ENCODE measurements at places on chromosomes 5 and 9. TPM values are rescaled to one million over a fixed set of nuclear protein-coding genes. Genes with fewer than 3 reads are reported as not detected.

DNA sequence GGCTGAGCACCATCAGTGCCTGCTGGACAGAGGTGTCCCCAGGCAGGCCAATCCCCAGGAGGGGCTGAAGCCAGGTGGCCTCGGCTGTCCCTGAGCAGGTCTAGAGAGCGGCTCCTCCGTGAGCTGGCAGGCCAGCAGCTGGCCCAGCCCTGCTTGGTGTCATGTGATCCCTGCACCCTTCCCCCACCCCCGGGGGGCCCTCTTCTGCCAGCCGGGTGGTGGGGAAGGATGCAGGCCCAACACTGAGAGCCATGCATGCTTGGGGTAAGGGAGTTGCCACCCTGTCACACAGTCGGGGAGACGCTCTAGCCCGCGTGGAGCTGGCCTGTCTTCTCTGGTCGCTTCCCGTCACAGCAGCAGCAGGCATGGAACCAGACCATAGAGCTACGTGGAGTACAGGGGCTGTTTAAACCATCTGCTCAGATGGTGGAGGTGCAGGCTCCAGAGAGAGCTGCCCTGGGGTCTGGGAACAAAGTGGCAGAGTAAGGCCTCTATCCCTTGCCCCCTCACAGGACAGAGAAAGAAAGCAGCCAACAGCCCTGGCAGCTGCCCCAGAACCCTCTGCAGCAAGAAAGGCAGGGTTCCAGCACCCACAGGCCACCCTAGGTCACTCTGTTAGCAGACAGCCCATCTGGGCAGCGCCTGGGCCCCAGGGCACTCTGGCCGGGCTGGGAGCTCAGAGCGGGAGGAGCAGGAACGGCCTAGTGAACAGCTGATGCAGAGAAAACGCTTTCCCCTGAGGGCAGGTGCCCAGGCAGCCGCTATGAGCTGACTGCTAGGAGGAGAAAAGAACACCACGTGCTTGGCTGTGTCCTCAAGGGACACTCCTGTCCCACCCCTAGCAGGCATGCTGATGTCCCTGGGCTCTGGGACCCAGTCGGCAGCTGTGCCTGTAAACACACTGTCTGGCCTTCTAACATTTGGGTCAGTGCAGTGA, 6.8 kb downstream of the RALGDS start:
- DNase-seq: no peak

- DNase-seq: no peak
These were observed 3.2 kb upstream of the ADRA1B start for GRCh38 chr5:159913048-159913447.

- DNase-seq: no peak
These were observed 1.2 kb downstream of the HAVCR1 start for GRCh38 chr5:157057459-157058370.

DNA sequence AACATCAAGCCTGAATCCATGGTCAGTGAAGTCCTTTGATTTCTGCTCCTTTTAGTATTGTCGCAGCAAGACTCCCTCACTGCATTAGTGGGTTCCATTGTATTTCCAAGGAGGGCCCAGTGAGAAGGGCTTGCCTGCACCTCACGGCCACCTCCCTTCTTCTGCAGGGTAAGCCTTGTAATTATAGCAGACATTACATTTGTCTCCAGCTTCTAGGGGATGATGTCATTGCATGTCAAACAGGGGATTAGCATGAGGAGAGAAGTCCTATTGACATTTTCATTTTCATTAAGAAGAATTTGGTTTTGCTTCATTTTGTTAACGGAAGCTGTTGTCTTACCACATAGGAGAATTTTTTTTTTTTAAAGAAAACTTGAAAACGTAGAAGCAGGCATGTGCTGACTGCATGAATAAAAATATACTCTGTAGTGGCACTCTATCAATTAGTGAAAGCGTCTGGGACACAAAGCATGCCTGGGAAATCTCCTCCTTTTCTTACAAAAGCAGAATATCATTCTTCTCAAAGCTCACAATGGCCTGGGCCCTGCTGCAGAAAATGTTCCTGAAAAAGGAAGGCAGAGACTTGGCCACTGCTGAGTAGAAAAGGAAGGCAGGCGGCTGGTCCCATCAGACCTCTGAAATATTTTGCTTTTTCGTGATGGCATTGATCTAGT, 27.1 kb downstream of the MAP1B start:
- no peak for DNase-seq

Gene PCDHGA8
- 0.43 TPM for total RNA-seq

Gene HTR1A
- total RNA-seq: not detected

GRCh38 chr9:113776194-113776593, 99.9 kb upstream of the ZNF618 start:
- no peak for DNase-seq

- DNase-seq: no peak
These were observed 2.5 kb upstream of the GNG10 start for GRCh38 chr9:111658943-111659342.

Gene ROR2
- 12.4 TPM for total RNA-seq

- DNase-seq: no peak
These were observed 180.8 kb downstream of the FBN2 start for GRCh38 chr5:128357226-128357625.

Measured in neural crest cell (in vitro differentiated cells).